ENCODE measurements at places on chromosomes 13 and 19.

GRCh38 chr13:77860507-77860981, 58.1 kb downstream of the EDNRB start:
- DNase-seq: peak; percentile 39

- no peak for DNase-seq
These were observed 41.3 kb downstream of the FLT3 start for GRCh38 chr13:28058866-28059613.

DNA sequence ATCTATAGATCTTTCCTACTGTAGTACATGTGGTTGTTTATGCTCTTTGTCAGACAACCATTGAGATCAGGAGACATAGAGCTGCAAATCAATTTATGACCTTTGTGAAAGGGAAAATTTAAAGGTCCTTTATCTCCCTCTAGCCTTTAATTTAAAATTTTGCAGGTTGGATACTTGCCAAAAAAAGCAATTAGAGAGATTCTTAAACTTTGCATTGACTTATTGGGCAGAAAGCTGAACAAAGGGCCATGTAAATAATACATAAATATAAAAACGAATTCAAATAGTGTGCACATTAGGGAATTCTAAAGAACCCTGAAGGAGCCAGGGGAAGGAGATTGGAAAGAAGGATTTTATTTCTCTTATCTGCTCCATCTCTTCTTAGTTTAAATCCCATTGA, 22.0 kb upstream of the RB1 start:
- DNase-seq: no peak

- DNase-seq: no peak
These were observed 74.0 kb downstream of the PCDH9 start for GRCh38 chr13:67155898-67156722.

DNA sequence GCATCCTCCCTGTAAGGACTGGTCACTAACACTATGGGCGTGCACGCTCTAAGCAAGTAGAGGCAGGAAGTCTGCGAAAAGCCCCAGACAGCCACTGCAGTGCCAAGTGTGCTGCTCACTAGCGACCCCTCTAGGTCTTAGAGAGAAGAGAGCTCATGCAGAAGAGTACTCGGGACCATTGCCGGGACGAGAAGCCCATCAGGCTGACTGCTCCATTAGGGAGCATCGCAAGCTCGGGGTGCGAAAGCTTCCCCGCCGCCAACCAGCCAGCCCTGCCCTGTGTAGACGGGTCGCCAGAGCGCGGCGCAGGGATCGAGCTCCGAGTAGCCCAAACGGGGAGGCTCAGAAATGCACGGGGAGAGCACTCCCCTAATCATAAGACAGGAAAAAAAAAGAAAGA, 16.6 kb downstream of the POU4F1 start:
- DNase-seq: no peak

DNA sequence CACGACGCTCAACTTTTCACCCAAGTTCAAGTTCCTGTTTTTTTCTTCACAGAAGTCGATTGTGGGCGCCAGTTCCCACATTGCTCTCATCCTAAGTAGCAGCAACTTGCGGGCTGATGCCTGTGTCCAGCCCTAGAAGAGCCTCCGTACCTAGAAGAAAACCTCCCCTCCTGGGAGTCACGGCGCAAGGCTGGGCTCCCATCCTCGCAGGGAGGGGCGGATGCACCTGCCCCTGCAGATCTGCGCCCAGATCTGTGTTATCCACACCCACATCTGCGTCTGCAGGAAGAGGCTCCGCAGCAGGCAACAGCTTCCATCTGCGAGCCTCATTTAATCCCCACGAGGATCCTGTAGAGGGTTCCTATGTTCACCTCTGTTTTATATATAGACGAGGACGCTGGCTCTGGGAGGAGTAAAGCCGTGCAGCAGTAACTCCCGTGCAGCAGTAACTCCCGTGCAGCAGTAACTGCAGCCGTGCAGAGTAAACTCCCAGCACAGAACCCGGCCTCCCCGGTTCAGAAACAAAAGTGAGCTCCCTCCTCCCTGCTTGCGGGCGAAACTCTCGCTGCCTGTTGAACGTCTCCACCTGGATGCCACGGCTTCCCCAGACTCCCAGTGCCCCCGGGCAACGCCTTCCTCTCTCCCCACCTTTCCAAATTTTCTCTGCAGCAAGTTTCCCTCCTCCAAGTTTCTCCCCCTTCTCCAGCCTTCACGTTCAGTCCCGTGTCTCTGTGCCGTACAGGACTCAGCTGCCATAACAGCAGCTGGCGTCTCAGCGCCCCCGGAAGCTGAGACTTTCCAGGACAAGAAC, 23.5 kb upstream of the LAIR1 start:
- DNase-seq: no peak

- no peak for DNase-seq
These were observed 19.6 kb downstream of the AP2A1 start for GRCh38 chr19:49786376-49786820.

- DNase-seq: no peak
These were observed 40.1 kb downstream of the PSPC1 start for GRCh38 chr13:19742643-19743042.

GRCh38 chr19:45764945-45765701, 3.9 kb downstream of the SIX5 start:
- DNase-seq: no peak

DNA sequence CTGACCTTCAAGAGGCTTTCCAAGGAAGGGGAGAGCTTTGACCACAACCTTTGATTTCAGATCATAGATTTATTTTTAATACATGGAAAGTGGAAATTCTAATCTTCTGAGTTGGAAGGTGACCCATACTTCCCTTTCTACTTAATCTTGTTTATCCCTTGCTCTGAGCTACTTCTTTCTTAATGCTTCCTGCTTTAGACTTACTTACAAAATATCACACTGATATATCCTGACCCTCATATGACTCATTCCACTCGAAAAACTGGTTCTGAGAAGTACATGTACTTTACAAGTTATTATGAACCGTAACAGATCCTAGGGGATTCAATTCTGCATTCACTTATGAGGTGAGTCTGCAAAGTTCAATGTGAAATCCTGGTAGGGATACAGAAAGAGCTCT, 76.2 kb upstream of the IRS2 start:
- no peak for DNase-seq

All from right renal cortex interstitium (tissue), 3 donors.